ENCODE measurements at places on chromosomes 12 and 14.

DNA sequence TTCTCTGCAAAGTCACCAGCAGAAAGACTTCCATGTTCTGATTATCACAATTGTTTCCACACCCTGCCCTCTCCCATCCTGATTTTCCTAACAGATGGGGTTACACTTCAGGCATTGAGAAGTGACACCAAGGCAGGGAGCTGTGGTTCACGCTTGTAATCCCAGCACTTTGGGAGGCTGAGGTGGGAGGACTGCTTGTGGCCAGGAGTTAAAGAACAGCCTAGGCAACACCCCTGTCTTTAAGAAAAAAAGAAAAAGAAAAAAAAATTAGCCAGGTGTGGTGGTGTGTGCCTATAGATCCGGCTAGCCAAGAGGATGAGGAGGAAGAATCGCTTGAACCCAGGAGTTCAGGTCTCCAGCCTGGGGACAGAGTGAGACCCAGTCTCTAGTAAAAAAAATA is 5.2 kb downstream of the PPP1CC start:
- DNase-seq, result no peak

DNA sequence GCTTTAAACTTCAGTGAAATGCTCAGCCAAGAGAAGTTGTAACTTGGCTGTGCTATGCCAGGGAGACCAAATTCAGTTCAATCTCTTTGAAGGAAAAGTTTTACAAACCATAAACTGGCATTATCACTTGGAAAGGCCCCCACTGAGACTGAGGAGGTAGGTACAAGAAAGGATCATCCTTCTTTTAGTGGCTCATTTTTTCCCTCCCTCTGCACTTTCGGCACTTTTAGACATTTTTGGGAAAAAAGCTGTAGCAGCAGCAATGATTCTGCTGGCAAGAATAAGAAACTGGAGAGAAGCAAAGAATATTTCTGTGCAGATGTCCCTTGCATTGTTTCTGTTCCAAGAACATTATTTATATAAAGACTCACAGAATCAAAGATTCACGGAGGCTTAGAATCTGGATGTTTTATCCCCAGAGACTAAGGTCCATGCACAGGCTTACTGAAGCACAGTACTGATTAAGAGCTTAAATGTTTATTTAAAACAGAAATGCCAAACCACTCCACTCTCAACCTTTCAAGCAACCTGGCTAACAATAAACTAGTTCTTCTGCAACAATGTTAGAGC is 12.3 kb downstream of the ZC2HC1C start:
- DNase-seq, result no peak

DNA sequence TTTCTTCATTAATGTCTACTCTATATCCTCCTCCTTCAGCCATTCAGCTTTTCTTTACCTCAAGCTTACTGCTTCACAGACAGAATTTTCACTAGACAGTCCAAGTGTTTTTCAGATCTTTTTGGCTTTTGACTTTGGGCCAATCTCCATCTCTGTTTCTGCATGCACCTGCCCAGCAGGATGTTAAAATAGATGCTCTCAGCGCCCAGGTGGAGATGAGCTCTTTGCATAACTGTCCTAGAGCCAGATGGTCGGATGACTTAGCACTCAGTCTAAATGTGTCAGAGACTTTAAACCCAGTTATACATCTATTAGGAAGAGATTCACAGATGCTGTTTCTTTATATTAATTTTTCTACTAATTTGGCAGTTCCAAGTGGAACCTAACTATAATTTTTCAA is 80.3 kb upstream of the SSTR1 start:
- DNase-seq, result no peak

DNA sequence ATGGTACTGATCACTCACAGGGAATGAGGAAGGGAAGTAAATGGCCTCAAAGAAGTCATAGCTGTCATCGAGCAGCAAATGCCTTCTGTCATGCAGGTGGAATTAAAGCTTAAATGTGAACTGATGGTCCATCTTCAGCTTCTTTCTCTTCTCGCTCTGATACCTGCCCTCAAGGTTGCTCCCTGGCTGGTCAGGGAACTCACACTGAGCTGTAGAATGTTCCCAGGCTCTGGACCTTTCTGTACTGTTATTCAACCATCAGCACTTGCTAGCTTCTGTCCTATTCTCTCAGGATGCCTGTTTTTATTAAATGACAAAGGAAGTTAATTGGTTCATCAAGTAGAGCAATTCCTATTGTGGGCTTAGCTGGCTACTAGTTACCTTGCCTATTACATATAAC is 463.8 kb downstream of the APAF1 start:
- DNase-seq, result no peak

GRCh38 chr12:120012067-120012621 is 23.1 kb downstream of the BICDL1 start:
- no peak for DNase-seq

DNA sequence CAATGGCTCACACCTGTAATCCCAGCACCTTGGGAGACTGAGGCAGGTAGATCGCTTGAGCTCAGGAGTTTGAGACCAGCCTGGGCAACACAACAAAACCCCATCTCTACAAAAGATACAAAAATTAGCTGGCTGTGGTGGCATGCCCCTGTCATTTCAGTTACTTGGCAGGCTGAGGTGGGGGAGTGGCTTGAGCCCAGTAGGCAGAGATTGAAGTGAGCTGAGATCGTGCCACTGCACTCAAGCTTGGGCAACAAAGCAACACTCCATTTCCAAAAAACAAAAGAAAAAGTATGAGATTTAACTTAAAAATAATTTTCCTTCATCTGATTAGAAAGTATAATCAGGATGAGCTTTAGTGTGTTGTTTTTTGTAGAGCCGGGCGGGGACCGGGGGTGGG is 47.9 kb upstream of the BCAT1 start:
- no peak for DNase-seq

DNA sequence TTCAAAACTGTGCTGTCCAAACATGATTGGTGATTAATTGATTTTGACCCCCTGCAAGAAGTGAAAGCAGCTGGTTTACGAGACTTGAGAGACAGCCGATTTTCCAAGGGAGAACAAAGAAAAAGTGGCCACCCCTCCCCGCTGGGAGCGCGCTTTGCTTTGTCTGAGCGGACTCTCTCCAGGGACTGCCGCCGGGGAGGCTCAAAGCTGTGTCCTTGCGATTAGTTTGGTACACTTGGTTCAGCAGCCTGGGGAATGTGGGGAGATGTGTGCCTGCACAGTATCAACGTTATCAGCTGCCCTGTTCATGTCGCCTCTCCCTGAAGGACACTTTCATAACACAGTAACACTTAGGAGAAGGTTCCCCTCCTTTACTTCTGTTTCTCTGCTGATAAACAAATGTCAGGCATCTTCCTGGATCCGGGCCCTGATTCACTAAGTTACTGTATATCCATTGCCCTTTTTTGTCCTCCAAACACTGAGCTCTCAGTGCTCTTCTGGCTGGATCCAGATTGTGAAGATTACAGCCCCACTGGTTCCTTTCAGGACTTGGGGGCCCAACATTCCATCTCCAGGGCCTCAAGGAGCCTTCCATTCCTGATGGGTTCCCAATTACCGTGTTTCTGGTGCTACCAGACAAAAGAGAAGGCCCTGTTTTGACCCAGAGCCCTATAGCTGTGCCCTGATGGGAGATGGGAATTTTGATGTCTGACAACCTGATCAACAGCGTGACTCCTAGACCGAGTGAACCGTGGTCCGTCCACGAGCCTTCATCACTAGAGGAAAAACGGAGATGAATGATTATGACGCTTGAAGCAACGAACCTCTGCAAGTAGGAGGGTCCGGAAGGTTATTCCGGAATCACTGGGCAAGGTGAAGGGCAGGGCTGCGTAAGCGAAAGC is 31.7 kb upstream of the TUBA1C start:
- DNase-seq, result peak; percentile 90
